ENCODE measurements at places on chromosomes 4 and X.

DNA sequence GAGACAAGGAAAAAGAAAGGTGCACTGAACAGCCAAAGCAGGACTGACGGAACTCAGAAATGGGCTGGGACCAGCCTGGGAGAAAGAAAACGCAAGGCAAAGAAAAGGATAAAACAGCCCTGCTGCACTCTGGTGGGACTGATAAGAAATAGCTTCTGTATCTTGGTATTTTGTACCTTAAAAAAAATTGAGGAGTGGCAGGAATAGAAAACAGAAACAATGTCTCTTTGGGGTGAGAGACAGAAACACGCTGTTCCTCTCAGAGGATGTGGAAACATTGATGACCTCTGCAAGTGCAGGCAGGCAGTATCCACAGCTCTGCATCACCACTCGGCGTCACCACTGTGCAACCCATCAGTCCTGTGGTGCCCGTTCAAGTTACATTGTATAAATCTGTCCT is 152.5 kb upstream of the SPRY1 start:
- DNase-seq, result no peak

DNA sequence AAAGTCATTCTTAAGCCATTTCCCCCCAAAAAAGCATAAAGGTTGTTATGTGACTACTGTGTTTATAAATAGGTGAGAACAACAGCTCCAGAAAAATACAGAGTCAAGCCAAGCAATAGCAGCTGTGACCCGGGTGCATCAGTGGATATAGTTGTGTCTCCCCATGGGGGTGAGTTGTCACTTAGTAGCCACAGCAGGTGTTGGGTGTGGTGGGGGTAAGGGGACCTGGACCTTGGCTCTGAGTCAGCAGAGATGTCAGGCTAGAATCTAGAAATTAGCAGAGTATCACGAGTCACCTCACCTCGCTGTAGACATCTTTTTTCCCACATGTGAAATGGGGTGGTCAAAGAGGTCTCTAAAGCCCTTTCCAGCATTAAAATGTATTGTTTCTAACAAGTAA is 42.4 kb downstream of the MOSPD2 start:
- no peak for DNase-seq

DNA sequence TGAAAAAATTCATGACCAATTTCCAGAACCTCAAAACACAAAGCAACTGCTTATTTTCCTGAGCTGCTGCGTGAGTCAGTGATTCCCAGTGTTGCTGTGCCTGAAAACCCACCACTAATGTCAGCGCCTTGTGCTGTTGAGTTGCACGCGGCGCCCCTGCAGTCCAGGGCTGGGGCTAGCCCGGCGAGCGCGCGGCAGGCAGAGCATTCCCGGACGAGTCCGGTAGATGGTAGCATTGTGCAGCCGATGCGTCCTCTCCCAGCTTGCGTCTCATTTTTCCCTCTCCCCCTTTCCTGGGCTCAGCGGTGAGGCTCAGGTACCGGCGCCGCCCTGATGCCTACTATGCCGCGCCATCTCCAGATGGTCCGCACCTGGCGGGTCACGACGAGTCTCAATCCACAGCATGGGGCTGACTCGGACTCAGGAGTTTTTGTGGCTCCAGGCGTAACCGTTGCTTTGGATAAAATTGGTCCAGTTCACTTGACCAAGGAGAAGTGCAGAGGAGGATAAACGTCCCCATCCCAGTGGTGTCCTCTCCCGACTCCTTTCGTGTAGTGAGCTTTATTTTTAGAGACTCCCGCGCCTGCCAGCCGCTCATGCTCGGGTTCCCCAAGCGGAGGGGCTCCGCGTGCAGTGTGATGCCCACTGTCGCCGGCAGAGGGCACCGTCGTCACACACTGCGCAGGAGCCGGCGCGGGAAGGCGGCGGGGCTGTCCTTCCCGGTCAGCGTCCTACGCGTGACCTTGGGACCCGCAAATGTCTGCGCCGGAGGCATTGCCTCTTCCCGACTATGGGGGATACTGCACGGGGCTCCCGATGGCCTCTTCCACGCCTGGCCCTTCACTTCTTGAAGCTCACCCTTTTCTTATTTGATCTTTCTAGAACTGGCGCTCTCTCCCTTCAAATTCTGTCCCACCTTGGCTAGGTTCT is 53.6 kb upstream of the IGFBP7 start:
- peak; percentile 60 for DNase-seq

DNA sequence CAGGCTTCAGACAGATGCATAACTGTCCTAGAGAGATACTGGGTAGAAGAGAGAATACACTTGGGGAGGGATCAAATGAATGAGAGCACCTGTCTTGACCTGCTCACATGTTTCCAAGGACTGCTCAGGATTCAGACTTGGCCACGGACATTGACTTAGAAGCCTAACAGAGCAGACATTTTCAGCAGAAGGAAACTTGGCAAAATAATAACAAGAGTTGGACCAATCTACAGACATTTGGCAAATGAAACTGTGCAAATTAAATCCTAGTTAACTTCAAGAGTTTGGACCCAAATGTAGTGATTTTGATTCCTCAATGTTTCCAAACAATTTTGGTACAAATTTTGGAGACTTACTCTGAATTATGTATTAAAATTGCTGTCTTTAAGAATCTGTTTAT is 223.9 kb downstream of the CAMK2D start:
- DNase-seq, result no peak

- no peak for DNase-seq
These were observed 38.1 kb upstream of the ZNF827 start for GRCh38 chr4:145976680-145977079.

GRCh38 chr4:25888781-25889180 is 25.2 kb upstream of the SMIM20 start:
- DNase-seq, result no peak

- no peak for DNase-seq
These were observed 202.4 kb downstream of the ADAMTS3 start for GRCh38 chr4:72366601-72367000.

DNA sequence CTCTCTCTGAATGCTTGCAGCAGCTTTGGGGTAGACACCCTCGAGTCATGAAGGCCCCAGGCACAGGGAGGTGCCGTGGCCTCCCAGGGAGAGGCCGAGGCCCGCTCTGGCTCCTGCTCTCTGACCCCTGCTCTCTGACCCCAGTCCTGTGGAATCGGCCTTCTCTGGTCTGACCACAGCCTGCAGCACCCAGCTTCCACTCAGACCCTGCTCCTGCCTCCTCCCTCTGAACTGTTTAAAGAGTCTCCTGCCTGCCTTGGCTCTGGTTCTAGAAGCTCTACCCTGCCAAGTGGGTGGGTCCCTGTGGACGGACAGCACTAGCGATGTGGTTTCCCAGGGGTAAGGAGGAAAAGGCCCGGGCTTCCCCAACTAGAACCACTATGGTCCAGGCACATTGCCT is 78.2 kb upstream of the TMEM150C start:
- DNase-seq, result no peak

GRCh38 chr4:95507147-95507546 is 41.6 kb downstream of the UNC5C start:
- DNase-seq, result no peak

- DNase-seq, result no peak
These were observed at the start of gene LEF1 for GRCh38 chr4:108168671-108169523. TSS of gene LEF1 (minus strand) at chr4:108168932. CDS start at chr4:108167767, 1,165 bp downstream.

- no peak for DNase-seq
These were observed 121.2 kb downstream of the GASK1B start for GRCh38 chr4:158051401-158052235.

- no peak for DNase-seq
These were observed 1989.8 kb upstream of the PCDH10 start for GRCh38 chr4:131159261-131159660.

GRCh38 chrX:121958886-121959285 is 911.5 kb downstream of the GLUD2 start:
- DNase-seq, result no peak

GRCh38 chr4:187304133-187304532 is 580.5 kb upstream of the FAT1 start:
- DNase-seq, result no peak

- no peak for DNase-seq
These were observed 182.2 kb upstream of the ATOH1 start for GRCh38 chr4:93646233-93646930.

DNA sequence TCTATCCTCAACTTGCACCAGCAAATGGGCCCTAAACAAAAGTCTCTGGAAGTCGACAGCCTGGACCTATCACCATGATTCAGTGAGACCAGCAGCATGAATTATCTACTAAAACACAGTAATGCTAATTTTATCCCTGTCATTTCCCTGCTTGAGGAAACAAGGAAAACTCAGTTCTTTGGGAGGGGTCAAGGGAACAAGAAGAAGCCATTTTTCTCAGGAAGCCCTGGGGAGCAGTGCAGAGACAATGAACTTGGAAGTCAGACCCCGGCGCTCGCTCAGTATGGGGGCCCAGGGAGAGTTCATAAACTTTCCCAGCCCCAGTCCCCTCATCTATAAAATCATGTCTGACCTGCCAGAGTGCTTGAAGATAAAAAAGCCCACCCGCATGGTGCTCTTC is 50.4 kb downstream of the DCTD start:
- no peak for DNase-seq

DNA sequence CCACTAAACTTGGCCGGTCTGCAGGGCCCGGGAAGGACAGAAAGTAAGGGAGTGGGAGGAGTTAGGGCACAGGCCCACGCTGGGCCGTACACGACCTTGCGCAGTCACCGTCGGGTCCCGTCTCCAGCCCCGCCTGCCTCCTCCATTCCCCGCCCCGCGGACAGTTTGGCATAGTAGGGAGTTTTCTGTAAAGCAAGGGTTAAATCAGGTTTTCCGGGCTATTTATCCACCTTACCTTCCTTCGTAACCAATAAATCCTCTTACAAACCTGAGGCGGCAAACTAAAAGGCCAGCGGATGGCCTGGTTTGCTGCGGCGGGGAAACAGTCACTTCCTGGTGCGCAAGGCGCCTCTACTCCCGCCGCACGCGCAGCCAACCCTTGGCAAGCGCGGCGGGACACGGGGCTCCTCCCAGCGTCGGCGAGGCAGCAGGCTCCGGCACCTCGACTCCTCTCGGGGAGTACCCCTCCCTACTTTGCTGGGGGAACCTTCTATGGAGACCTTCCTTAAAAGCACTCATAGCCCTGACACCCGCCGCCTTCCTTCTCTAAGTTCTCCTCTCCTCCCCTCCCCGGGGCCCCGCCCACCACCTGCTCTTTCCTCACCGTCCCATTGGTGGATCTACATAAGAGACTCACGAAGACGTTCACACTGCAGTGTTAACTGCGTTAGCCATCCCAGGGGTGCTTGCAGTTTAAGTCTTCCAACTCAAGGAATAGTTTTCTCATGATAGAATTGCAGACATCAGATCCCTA is at the start of gene TRMT2B:
Gene TRMT2B (minus strand): TSS at position 563 of the 754 bp plus-strand sequence. CDS start 9,822 bp downstream, outside the sequence.
- DNase-seq, result peak; percentile 69

- no peak for DNase-seq
These were observed 10.0 kb upstream of the S100G start for GRCh38 chrX:16639966-16640365.

DNA sequence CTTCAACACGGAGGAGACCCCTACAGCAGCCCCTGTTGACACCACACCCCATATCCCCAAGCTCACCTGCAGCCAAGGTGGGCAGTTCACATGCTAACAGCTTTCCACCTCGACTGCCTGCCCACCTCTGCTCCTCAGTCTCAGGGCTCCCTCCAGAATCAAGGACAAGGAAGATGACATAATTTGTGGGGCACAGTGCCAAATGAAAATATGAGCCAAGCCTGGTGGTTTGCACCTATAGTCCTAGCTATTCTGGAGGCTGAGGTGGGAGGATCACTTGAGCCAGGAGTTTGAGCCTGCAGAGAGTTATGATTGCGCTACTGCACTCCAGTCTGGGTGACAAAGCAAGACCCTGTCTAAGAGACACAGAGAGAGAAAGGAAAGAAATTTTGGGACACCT is 516.3 kb downstream of the BCOR start:
- DNase-seq, result no peak

DNA sequence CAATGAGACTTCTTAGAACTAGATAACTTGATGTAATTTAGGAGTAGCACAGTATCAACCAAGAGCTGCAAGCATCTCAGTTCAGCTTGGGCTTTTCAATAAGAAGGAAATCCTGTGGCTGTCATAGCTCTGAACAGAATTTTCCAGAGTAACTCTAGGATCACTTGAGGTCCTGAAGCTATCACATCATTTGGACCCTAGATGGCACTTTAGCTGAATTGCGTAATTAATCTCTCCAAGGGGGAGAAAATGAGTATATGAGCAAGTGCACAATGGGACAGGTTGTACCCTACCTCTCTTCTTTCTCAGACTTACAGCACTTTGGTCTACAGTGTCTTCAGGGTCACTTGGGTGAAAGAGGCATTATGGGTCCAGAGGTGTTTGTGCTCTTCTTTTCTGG is 45.2 kb downstream of the SLC4A4 start:
- DNase-seq, result no peak

GRCh38 chrX:153908219-153908860 is 3.9 kb downstream of the AVPR2 start:
- DNase-seq, result no peak

- no peak for DNase-seq
These were observed 6.9 kb upstream of the CLOCK start for GRCh38 chr4:55553441-55554201.

GRCh38 chrX:119187298-119187697 is 48.8 kb upstream of the PGRMC1 start:
- no peak for DNase-seq

- no peak for DNase-seq
These were observed 72.1 kb downstream of the PARM1 start for GRCh38 chr4:75004755-75005668.

DNA sequence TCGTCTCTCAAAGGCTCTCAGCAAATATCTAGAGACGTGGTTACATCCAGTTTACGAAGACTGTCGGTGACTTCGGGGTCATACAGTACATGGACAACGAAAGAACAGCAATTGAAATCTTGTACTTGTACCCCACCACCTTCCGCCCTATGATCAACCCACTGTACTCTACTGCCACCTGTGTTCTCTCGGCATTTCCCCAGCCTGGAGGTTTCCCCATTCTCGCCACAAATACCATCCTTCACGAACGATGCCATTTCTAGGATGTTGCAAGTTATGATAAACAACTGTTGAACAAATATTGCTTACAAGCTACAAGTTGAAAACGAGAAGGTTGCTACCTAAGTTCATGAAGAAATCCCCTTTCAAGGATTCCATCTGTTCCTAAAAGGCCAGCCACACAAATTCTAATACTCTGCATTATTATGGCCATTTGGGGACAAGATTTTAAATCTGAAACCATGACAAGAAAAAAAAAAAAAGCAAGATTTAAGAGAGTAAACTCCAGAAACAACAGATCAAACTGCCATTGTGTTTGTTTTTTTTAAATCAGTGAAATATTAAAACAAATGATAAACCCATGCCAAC is 1.6 kb downstream of the APBB2 start:
- DNase-seq, result no peak

DNA sequence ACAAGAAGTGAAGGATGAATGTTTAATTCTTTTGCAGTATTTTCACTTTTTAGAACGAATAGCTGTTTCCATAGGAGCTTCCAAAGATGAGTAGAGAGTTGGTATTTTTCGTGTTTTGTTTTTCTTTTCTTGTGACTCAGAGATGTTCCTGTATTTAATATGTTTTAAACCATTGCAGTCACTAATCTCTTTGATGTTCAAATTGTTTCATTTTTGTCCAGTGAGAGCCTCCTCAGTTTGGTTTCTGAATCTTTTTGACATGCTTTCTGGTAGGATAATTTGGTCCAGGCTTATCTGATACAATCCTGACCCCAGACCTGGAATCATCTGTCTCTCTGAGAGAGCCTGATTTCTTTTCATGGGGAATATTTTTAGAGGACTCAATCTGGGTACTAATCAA is 41.6 kb downstream of the BEX3 start:
- no peak for DNase-seq

GRCh38 chrX:43753637-43754036 is 97.5 kb downstream of the MAOA start:
- no peak for DNase-seq
